ENCODE measurements at places on chromosomes 12 and 14.

GRCh38 chr12:46675736-46676135, 150.1 kb downstream of the SLC38A4 start:
- DNase-seq: no peak

DNA sequence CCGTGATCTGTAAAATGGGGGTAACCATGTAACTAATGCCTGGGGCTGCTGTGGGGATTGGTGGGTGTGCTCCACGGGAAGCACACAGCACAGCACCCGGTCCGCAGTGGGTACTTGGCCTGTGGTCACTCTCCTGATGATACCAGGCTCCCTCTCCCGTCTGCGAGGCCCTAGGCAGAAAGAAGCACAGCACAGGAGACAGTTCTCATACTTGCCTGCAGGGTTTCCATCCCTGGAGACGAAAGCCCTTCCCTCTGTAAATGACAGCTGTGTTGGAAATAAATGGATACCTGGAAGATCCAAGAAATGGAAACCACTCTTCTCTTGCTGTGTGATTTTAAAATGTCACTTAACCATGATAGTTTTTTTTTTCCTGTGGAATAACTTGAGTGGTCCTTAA, 7.9 kb upstream of the PRMT8 start:
- no peak for DNase-seq

DNA sequence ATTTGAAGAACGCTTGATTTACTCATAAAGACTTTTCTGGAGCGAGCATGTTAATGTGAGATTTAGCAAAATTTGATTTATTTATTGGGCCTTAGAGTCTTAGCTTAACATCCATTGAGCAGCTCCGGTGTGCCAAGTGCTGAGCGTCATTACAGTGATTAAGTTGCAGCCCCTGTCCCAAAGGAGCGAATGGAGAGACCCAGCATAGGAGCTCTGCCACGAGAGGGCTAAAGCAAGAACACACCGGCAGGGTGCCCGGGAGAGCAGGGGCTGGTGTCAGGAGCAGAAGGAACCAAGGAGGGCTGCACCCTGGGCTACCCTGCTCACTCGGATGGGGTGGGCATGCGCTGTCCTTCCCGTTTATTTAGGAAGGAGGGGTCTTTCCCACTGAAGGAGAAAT, 50.6 kb downstream of the PPP2R5C start:
- no peak for DNase-seq

- DNase-seq: no peak
Observed at GRCh38 chr12:25324861-25325260, 74.1 kb upstream of the KRAS start.

- DNase-seq: no peak
Observed at GRCh38 chr12:92108651-92109050, 37.0 kb downstream of the BTG1 start.

- DNase-seq: no peak
Observed at GRCh38 chr14:70935135-70935534, 27.9 kb downstream of the PCNX1 start.

- no peak for DNase-seq
Observed at GRCh38 chr12:42525444-42525843, 64.1 kb downstream of the PRICKLE1 start.

DNA sequence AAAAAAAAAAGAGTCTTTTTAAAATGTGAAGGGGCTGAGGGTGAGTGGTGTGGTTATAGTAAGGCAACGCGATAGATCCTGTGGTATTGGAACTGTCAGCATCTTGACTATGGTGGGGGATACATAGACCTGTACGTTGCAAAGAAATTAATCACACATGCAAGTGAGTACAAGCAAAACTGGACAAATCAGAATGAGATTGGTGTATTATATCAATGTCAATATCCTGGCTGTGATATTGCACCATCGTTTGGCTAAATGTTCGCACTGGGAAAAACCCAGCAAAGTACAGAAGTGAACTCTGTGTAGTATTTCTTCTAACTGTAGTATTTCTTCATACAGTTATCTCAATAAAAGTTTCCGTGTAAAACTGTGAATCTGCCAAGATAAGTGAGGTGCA, 67.9 kb downstream of the GCH1 start:
- no peak for DNase-seq

DNA sequence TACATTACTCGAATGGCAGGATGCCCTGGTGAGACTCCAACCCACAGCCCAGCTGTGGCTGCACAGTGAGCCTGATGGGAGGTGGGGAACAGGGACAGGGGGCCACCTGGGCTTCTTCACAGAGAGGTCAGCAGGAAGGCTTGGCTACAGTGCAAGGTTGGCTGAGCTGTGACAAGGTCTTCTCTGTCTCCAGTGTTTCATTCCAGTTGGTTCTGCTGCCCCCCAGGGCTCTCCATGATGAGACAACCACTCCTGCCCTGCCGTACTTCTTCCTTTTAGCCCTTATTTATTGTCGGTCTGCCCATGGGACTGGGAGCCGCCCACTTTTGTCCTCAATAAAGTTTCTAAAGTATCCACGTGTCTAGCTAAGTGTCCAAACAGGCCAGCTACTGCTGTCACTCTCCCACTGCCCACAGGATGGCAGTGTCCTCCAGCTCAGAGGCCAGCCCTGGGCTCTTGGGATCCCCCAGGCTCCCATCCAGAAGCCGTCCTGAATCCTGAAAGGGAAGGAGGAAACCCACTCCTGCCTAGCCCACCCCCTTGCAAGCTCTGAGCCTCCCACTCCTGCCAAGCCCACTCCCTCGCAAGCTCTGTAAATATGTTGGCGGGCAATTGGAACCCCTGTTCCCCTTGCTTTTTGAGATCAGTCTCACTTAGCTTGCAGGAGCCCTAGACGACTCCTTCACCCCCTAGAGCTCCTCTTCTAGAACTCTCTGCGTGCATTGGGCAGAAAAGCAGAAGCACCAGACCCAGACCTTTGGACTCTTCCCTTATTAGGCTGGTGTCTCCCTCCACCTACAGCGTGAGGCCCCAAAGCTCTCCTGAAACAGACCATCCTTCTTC, 5.4 kb downstream of the C1QL4 start:
- no peak for DNase-seq

DNA sequence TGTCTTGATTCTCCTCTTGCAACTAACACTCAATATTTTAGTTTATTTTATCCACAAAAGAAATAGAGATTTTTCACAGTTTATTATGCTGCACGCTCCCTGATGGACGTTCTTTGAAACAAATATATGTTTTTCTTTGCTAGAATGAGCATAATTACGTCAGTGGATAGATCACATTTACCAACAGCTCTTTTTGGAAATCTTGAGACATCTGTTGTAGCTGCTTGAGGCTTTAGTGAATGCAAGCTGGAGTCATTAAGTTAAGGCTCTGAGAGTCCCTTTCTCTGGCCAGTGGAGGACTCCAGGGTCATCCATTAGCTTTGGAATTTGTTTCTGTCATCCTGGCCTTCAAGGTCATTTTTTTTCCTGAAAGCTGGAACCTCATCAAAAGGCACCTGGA, 405.6 kb upstream of the TMEM132C start:
- DNase-seq: no peak

- no peak for DNase-seq
Observed at GRCh38 chr14:78448164-78449094, 278.3 kb downstream of the NRXN3 start.

DNA sequence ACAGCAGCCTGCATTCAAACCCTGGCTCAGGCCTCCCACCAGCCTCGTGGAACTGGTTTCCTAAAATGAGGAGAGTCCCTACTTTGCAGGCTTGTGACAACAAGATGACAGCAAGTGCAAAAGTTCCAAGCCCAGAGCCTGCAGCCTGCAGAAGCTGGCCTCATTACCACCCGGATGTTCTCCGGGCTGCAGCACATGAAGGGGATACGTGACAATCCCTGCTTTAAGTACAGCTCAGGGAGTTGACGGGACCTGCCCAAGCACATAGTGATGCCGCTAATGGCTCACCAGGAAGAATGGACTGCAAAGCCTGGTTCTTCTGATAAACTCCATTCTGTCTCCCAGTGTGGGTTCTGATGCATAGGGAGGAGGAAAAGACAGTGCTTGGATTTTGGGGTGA, 15.0 kb downstream of the SSH1 start:
- DNase-seq: no peak

Data from activated naive CD4-positive, alpha-beta T cell treated with anti-CD3 and anti-CD28 coated beads, Interleukin-2, amount 50 U/mL, for 16 hours (primary cell).